ENCODE measurements at places on chromosomes 5 and 9.

DNA sequence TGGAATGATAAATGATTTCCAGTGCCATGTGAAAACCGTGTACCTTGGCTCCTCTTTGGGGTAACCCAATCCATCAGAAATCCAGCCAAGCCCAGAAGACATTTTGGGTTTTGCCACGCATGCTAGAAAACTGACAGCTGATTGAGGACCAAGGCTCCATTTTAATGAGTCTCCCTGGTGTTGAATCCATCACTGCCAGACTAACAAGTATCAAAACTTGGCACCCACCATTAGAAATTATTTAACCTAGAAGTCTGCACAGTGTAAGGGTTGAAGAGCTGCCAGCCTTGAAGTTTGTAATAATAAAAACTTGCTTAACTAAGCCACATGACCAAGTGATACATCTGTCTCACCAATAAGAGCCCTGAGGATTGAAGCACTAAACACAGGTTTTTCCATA, 369.9 kb downstream of the DNAH5 start:
- DNase-seq: no peak

- DNase-seq: no peak
These were observed 69.3 kb downstream of the KIAA1958 start for GRCh38 chr9:112555844-112556482.

DNA sequence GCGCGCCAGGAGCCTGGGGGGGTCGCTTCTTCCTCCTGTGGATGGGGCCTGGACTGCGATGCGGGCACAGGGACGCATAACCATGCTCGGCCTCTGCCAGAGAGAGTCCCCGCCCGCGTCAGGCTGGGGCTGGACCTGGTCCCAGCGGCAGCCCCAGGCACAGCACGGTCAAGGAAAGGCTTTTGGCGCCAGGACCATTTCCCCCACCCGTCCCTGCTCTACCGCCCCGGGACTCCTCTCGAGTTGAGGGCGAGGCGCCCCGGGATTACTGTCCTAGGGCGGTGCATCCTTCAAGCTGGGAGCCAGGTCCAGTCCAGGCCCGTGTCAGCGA, 341 bp downstream of the MXD3 start:
- no peak for DNase-seq

GRCh38 chr9:13552606-13553215, 273.2 kb upstream of the MPDZ start:
- DNase-seq: no peak

- DNase-seq: no peak
These were observed 111.3 kb downstream of the LPAR1 start for GRCh38 chr9:110926828-110927487.

DNA sequence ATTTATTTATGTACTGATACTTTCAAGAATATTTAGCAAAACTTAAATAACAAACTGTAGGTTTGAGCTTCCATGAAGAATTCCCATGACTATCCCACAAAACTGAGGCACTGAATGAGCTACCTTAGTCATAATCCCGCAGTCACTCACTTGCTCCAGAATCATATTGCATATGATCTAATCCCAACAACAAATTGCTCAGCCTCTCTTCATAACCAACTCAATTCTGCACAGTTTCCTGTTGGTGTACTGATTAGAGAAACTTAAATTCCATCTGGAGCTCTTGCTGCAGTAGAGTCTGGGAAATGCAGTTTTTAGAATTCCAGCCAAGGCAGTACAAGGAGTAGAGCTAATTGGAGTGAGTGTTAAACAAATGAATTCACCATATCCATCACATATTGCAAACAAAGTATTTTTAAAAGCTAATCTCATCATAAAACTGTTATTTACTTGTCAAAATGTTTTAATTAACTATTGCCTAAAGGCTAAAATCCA, 35.7 kb upstream of the CDH18 start:
- DNase-seq: no peak

GRCh38 chr5:19928562-19929421, 59.2 kb downstream of the CDH18 start:
- no peak for DNase-seq

DNA sequence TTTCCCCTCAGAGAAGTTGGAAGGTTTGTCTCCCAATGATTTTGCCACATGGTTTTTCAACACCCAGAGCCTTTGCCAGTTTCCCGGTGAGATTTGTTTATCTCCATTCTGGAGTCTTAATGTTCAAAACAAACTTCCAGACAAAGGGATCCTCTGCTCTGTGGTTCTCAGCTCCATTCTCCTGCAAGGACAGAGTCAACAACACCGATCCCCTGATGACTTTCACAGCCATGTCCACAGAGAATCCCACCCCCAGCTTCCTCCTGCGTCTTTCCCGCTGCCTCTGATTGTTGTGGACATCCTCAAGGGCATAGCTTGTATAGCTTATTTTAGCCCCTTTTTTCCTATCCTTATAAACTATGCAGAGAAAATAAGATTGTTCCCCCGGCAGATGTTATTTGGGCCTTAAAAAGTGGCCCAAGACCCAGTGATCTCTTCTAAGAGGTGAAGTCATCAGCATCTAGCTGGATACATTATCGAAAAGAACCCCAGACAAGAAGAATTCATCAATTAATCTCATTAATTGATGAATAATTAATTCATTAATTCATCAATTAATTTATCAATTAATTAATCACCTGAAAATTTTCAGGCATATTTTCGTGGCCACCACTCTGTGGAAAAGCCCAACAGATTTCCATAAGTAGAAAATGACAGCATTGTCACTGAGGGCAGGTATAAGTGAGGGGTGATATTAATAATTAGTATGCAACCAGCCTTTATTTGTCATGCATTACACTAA, 2.9 kb upstream of the ABLIM3 start:
- no peak for DNase-seq

- no peak for DNase-seq
These were observed 132.5 kb downstream of the CACNA1B start for GRCh38 chr9:138009803-138010690.

- no peak for DNase-seq
These were observed 109.1 kb downstream of the CDH10 start for GRCh38 chr5:24535646-24536045.

GRCh38 chr9:8725635-8726034, 926.1 kb upstream of the DMAC1 start:
- no peak for DNase-seq

DNA sequence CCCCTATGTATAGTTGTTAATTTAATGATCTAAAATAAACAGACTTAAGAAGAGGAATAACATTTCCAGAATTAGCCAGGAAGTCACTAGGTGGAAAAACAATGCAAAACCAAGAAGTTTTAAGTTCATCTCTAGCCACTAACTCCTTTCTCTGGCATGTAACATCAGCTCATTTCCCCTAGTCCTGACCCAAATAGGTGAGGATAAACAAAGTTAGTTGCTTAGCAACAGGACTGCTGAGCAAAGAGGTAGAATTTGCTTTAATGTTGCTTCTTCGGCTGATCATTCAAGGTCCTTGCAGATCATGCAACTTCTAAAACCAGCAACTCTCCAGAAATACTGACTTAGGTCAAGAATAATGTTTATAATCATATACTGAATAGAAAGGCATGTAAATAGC, 675.8 kb downstream of the CETN3 start:
- DNase-seq: no peak

- DNase-seq: no peak
These were observed 82.2 kb upstream of the ICE1 start for GRCh38 chr5:5340206-5340729.

DNA sequence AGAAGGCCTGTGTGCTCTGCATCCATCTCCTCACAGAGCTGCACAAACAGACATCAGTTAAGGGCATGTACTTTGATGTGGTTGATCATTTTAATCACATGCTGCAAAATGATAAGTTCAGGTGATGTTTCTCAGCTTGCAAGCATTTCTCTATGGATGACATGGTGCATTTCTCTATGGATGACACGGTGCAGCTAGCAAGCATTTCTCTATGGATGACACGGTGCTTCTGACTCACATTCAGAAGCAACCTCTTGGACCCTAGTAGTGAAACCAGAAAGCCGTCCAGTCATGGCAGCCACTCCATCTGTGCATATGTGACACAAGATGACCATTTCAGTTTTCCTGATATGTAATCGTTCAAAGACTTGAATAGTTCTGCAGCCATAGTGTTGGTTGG, 24.1 kb upstream of the RNF20 start:
- DNase-seq: no peak

- DNase-seq: no peak
These were observed 15.8 kb downstream of the MARCHF3 start for GRCh38 chr5:127014573-127014972.

DNA sequence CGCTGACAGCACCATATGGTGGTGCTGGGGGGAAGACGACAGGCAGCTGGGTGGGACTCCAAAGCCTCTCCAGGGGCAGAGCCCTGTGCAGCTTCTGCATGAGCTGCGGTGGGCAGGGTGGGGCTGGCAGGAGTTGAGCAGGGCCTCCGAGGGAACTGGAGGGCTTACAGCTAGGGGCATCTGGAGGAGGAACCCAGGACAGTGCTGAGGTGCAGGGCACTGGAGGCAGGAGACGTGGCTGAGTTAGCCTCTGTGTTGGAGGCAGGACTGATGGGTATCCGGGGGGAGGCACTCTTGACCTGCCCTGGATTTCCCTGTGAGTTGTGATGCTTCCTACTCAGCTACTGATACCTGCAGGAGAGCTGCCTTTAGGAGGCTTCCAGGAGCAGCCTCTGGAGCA, 45.0 kb downstream of the TENT4A start:
- no peak for DNase-seq

DNA sequence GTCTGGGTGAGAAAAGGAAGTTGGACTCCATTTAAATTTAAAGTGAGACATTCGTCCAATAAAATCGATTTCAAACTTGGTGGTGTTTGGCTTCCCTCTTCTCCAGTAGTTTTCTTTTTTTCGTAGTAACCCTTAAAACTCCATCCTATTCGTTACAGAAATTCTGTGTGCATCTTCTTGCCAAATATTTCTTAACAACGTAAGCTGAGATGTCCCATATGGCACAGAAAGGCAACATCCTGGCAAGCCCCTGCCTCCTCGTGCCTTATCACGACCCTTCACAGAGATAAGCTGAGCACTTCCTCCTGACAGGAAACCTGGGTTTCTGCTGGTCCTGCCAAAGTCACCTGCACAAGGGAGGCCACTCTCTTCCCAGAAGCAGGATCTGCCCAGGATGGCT, 11.8 kb upstream of the ADAMTS2 start:
- DNase-seq: no peak

DNA sequence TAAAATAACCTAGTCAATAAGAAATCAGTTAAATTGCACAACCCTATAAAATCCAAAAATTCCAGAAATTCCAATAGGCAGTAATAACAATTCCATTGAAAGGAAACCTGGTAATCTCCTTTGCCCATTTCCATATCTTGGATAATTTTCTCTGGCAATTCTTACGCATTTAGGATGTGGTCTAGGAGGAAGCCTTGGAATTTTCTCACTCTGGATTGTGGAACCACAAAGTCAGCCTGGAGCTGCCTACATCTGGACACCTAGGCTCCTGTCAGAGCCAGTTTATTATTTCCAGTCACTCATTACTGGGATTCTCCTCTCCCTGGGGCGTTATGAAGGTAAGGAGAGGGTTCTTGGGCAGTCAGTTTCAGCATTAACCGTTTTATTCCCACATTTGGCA, 40.3 kb upstream of the GNE start:
- DNase-seq: no peak

DNA sequence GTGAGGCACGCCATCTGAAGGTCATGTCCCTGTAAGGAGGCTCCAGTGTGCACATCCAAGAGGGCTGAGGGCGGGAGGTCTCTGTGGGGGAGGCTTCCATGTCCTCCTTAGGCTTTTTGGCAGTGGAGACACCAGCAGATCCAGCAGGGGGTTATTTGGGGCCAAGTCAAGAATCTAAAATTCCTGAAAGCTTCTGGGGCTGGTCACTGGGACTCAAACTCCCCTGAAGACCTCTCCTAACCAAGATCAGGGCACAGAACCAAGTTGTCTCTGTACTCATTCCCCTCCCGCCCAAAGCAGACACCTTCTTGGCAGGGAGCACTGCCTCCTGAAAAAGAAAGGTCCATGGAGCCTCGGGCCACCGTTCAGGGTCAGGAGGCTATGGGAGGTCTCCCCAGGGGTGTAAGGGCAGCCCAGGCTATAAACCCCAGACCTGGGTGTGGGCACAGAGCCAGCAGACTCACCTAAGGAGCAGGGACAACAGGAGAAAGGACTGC, 127.4 kb upstream of the ADRA1B start:
- DNase-seq: no peak

DNA sequence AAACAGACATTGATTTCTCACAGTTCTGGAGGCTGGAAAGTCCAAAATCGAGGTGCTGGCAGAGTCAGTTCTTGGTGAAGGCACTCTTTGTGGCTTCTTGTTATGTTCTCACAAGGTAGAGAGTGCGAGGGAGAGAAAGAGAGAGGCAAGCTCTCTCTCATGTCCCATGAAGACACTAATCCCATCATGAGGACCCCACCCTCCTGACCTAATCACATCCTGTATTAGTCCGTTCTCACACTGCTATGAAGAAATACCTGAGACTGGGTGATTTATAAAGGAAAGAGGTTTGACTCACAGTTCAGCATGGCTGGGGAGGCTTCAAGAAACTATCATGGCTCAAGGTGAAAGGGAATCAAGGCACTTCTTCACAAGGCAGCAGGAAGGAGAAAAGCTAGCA, 5.7 kb upstream of the AMACR start:
- DNase-seq: no peak

- DNase-seq: no peak
These were observed 42.1 kb upstream of the CDH18 start for GRCh38 chr5:20030125-20030524.

GRCh38 chr5:107294669-107295068, 376.1 kb downstream of the EFNA5 start:
- DNase-seq: no peak

DNA sequence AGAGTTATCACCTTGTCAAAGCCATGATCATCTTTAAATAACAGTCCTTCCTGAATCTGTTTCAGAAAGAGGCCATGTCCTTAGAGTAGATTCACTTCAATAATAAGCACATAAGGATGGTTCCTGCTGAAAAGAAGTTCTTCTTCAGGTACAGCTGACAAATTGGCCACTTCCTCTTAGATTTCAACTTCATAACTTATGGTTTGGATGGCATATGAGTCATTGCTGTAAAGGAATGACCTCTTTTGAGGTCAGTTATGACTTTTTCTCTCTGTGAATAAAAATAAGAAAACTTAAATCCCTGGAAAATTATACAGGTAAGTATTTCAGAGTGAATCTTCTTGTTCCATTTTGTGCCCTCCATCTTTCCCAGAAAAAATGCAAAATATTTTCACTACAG, 555.3 kb upstream of the ZNF462 start:
- DNase-seq: no peak

DNA sequence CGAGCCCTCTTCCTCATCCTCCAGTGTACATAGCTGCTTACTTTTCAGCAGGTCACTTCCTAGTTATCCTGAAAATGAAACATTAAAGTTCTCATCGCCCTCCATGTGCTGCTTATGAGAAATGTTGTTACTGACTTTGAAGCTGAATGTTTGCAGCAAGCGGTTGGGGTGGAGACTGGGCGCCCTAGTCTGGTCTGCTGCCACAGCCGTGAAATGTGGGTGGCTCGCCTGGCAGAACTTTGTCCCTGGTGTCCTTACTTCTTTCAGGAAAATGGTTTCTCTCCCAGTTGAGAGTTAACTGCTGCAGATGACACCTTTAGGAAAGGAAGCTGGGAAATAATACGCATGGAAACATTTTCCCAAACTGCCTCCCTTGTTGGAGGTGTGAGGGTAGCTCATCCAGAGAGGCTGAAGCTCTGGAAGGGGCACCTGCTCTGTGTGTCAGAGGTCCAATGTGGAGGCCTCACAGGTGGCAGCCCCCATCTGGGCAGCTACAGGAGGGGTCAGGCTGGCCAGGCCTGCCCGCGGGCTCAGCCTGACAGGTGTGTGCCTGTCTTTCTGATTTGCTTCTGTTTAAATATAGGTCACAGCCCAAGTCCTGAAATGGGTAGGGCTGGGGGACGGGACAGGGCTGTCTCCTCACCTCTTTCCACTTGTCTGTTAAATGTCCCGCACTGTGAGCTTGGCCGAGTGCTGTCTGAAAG, 24.0 kb downstream of the TRAF2 start:
- no peak for DNase-seq
